ENCODE measurements at places on chromosomes 6 and 20. TPM values are rescaled to one million over a fixed set of nuclear protein-coding genes. Genes with fewer than 3 reads are reported as not detected.

Gene ARMH2
- total RNA-seq, result not detected

Gene PNLDC1
- total RNA-seq, result not detected

Gene SCUBE3
- 4.2 TPM for total RNA-seq

Gene KCNG1
- total RNA-seq, result 108 TPM

Gene CST5
- not detected for total RNA-seq

Gene BTNL2
- not detected for total RNA-seq

Gene DLK2
- total RNA-seq, result 0.30 TPM

Gene MPIG6B
- not detected for total RNA-seq

Gene AK9
- total RNA-seq, result 6.5 TPM

Gene SLC13A3
- total RNA-seq, result 1.5 TPM

Gene IRAK1BP1
- total RNA-seq, result 3.2 TPM

Gene PDE7B
- 18.7 TPM for total RNA-seq

Gene LZTS3
- 3.0 TPM for total RNA-seq

Gene DTNBP1
- total RNA-seq, result 7.5 TPM

Gene RBPJL
- total RNA-seq, result not detected

Gene RGS17
- 11.3 TPM for total RNA-seq

Gene CST3
- total RNA-seq, result 317 TPM

Gene LHFPL5
- not detected for total RNA-seq

Gene BANF2
- not detected for total RNA-seq

Gene RNF5
- 14.9 TPM for total RNA-seq
